ENCODE measurements at places on chromosomes 13 and 19.

DNA sequence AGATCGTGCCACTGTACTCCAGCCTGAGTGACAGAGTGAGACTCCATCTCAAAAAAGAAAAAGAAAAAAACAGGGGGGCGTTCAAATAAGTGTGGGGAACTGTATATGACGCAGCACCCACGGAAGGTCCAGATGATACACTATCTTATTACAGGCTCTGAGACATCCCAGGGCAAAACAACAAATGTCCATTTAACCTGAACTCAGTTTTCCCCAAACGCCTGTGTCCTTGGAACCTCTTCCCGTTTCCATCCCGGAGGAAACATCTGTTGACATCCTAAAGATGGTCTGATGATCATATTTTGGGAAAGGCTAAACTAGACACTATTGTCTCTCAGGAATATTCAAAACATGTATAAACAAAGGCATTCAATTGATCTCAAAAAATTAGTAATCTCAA lies 72.4 kb downstream of the COL4A1 start:
- DNase-seq, result no peak

DNA sequence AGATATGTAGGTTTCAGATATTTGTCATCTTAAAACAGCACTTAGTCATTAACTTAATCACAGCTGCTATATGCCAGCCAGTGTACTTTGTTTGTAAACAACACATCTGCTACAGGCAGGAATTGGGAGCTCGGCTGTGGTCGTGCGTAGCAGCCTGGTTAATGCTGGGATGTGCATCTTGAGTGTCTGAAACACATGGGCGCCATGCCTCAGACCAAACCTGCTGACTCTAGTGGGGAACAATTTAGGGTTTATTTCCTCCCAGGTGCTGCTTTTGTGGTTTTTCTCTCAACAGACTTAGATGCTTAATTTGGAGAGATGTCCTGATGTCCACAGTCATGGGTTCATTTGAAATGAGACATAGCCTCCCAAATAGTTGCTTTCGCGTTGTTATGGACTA lies 238.5 kb upstream of the TMTC4 start:
- DNase-seq, result no peak

DNA sequence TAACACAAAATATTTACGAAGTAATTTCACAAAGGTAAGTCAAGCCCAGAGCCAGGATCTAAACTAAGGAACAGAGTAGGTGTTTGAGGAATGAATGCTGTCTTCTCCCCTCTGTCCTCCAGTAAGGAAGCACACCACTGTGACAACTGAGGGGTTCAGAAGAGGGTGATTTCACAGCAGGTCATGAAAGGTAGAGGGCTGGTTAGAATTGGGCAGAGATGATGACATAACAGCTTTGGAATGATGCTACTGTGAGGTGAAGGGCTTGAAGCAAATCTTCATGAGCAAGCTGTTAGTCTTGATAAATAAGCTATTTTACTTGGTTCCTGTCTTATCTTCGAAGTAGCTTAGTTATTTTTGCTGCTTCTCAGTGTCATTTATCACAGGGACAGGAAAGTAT lies 498.6 kb downstream of the FGF9 start:
- no peak for DNase-seq

- no peak for DNase-seq
Observed at GRCh38 chr13:45432737-45433380, 14.7 kb upstream of the SLC25A30 start.

GRCh38 chr13:45219938-45220375 lies 19.1 kb upstream of the KCTD4 start:
- DNase-seq, result no peak

DNA sequence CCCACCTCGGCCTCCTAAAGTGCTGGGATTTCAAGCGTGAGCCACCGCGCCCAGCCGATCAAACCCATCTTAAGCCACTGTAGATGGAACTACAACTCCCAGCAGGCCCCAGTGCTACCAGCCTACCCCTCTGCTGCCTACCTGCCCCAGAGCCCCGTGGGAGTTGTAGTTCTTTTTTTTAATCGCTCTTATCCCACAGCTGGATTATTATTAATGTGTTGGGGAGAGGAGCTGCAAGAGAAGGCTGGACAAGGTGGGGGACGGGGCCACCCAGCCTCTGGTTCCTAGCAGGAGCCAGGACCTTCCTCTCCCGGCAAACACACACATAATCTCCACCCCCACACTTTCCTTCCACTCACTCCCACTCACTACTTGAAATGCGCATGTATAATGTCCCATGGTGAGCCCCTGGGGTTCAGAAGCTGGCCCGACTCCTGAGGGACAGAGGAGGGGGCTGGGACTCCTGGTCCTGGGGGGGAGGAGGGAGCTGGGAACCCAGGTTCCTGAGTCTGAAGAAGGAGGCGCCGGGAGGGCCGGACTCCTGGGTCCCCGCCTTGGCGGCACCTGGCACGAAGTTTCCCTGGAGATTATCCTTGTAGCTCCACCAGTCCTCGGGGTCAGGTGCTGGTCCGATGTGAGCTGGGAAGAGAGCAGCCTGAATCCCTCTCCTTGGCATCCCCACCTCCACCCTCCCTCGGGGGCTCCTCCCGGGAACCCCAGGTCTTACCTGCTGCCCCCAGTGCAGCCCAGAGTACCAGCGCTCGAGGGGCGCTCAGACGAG lies 958 bp downstream of the CA11 start:
- peak; percentile 74 for DNase-seq

- DNase-seq, result no peak
Observed at GRCh38 chr19:3216874-3217273, 7.6 kb upstream of the CELF5 start.

- DNase-seq, result no peak
Observed at GRCh38 chr13:77620138-77620537, 77.3 kb upstream of the SLAIN1 start.

- no peak for DNase-seq
Observed at GRCh38 chr13:47039106-47039505, 142.3 kb upstream of the HTR2A start.

DNA sequence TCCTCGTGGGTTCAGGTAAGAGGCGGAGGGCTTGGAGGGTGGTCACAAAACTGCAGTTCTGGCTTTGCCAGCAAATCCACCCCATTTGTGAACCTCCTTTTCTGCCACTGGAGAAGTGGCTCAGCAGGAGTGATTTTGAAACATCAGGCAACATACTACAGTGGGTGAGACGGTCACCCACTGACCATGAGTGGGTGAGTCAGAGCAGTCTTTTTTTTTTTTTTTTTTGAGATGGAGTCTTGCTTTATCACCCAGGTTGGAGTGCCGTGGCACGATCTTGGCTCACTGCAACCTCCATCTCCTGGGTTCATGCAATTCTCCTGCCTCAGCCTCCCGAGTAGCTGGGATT lies 3.0 kb downstream of the TOMM40 start:
- DNase-seq, result no peak

- no peak for DNase-seq
Observed at GRCh38 chr13:24274452-24275021, 34.8 kb upstream of the C1QTNF9 start.

DNA sequence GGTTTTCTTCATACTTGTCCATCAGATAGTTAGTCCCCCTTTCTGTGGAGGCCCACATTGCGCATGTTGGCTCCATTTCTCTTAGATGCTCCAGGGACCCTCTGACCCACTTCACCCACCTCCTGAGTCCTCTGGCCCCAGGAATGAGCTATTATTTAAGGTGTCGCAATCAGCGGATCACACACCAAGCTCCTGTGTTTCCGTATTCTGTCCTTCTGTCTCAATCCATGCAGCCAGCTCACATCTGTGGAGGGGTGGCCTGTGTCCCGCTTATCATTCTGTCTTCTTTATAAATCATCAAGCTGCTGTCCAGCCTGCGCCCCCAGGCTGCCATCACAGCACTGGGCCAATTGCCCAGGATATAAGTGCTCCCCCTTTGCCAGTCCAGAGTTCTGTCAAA lies 4.7 kb downstream of the ZNF230 start:
- DNase-seq, result no peak

DNA sequence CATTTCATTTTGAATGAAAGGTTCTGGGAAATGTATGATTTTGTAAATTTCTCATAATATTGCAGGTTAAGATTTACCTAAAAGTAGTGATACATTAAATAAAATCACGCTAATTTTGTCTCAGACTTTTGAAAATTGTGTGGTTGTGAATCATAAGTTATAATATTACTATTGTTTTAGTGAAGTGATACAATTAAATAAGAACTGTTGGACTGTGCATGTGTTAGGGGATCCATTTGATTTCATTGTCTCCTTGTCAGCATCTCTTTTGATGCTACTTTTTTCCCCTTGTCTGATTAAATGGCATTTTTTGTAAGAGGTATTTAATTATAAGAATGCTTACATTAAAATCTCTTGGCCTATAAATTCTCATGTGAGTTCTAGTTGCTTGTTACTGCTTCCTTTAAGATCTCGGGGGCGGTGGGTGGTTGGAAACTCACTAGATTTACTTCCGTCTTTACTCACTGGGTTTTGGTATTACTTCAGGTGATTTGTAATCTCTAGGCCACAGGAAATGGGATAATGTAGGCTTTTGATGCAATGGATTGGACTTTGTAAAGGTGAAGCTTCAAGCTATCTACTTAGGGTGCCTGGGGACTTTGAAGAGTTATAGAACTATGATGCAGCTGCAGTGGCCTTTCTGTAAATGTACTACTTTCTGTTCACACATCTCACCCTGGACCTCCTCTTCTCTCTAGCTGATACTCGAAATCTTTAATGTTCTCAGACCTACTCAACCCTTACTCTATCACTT lies 66.5 kb downstream of the PAN3 start:
- no peak for DNase-seq

- no peak for DNase-seq
Observed at GRCh38 chr19:40724855-40725254, 7.9 kb downstream of the ITPKC start.

- peak; percentile 39 for DNase-seq
Observed at GRCh38 chr13:113109151-113110047, 3.8 kb downstream of the F7 start.

DNA sequence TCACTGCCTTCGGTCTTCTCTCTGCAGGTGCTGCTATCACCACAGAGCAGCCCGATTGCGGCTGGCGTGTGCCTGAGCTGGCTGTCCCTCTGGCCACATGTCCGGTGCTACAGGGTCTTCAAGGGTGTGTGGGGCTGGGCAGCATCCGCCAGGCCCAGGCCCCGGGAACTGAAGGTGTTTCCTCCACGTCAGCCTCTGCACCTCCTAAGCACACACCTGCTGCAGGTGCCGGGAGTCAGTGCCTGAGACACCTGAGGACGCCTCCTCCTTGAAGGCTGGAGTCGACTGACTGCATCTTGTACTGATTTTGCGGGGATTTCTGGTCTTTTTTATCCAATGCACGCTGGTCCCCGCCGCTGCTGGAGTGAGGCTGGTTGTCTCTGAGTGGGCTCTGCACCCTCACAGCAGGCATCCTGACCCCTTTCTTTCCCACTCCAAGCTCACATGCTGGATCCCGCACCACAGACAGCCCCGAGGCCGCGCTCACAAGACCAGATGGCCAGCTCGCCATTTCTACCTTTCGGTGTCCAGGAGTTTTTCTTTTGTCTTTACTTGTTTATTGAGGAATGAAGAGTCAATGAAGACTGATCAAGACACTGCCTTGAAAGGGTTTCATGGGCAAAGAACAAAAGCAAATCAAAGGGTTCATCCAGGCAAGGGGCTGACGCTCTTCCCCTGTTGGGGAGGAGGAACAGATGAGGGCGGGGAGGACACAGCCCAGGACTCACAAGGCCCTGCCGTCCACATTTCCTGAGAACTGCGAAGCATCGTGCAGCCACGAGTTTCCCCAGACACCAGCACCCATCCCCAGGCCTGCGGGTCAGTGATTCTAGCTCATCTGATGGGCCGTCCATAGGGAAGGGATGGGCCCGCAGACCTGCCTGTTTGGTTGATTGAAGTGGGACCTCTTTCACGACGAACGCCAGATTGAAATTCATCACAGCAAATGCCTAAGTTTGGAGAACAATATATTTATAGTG lies 203.8 kb upstream of the SOX1 start:
- DNase-seq, result no peak

- DNase-seq, result no peak
Observed at GRCh38 chr13:88022431-88023208, 351.4 kb downstream of the SLITRK5 start.

- DNase-seq, result no peak
Observed at GRCh38 chr13:106372199-106373155, 163.0 kb downstream of the EFNB2 start.

- DNase-seq, result no peak
Observed at GRCh38 chr13:99948907-99949678, 22.5 kb downstream of the ZIC5 start.

GRCh38 chr19:43789029-43789428 lies 8.3 kb upstream of the KCNN4 start:
- peak; percentile 60 for DNase-seq

DNA sequence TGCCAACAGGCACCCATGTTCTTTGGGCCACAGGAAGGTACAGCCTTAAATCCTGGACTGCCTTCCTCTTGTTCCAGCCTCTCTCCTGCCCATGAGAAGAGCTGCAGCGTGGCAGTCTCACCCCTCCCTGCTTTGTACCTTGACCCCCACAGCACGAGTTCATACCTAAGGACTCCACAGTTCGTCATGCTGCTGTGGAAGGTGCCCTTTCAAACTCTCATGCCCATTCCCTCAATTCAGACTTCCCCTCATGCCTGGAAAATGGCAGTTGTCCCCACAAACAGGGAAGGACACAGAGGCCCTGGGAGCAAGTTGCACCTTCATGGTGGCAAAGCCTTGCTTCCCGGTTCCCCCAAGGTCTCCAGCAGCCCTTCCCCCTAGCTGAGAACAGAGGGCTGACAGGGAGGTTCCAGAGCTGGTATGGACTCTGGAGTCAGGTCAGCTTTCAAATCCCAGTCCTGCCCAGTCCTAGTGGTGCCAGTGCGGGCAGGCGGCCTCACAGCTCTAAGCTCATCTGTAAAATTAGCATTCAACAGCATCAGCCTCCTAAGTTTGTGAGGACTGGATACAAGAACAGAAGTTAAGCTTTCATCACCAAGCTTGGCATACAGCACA lies 8.6 kb downstream of the GSK3A start:
- DNase-seq, result no peak

DNA sequence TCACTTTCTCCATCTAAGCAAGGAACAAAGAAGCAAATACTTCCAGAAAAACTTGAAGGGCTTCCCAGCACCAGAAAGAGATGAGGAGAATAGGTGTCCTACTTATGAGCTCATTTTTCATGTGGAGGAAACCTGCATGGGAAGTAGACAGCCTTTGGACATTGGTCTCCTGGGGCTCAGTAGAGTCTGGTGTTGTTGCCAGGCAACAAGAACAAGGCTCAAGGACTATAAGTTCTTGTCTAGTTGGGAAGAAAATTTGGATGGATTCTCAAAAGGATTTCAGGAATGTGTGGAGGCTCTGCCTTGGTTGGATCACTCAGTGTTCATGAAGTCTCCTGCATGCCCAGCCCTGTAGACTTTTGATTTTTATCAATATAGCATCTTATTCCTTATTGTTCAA lies 84.5 kb downstream of the MBNL2 start:
- DNase-seq, result no peak

DNA sequence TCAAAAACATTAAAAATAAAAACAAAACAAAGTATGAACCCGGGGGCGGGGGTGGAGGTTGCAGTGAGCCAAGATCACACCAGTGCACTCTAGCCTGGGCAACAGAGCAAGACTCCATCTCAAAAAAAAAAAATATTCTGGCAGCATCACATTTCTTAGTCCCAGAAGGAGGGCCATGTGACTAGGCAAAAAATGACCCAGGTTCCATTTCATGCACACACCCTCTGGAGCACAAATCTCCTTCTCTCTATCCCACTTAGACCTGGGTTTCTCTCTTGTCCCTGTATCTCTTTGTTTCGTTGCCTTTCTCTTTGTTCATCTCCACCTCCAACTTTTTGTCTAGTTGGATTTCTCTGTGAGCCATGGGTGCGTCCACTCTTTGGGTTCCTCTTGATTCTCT lies 6.2 kb upstream of the CYP2A7 start:
- no peak for DNase-seq

Data from nephron progenitor cell (in vitro differentiated cells).